Omental fat pad (tissue), 4 donors: ENCODE measurements at places on chromosomes 7 and 10.

DNA sequence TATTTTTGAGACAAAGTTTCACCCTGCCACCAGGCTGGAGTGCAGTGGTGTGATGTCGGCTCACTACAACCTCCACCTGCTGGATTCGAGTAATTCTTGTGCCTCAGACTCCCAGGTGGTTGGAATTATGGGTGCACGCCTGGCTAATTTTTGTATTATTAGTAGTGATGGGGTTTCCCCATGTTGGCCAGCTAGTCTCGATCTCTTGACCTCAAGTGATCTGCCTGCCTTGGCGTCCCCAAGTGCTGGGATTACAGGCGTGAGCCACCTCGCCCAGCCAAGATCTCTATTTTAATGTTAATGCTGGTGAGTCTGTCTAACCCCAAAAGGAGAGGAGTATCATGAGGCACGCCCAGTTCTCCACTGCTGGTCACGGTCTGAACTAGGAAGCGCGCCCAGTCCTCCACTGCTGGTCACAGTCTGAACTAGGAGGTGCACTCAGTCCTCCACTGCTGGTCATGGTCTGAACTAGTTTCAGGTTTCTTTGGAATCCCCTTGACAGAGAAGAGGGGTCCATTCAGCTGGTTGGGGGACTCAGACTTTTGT, 5.6 kb upstream of the LRRC27 start:
- DNase-seq, result no peak

DNA sequence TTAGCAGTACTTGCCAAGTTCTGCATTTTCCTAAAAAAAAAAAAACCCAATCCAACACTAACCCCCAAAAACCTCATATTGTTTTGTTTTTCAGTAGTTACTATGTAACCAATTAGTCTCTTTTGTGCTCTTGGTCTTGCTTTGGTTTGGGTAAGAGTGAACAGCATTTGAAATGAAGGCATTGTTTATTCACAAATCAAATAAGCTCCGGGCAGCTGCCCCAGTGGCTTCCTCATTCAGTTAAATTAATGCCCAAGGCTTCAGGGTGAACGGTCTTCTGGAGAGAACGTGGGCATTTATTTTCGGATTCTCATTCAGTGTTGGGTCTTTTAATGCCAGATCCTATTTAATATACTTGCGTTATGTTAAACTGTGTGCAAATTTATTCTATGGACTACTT, 108.7 kb downstream of the GFRA1 start:
- DNase-seq, result no peak

DNA sequence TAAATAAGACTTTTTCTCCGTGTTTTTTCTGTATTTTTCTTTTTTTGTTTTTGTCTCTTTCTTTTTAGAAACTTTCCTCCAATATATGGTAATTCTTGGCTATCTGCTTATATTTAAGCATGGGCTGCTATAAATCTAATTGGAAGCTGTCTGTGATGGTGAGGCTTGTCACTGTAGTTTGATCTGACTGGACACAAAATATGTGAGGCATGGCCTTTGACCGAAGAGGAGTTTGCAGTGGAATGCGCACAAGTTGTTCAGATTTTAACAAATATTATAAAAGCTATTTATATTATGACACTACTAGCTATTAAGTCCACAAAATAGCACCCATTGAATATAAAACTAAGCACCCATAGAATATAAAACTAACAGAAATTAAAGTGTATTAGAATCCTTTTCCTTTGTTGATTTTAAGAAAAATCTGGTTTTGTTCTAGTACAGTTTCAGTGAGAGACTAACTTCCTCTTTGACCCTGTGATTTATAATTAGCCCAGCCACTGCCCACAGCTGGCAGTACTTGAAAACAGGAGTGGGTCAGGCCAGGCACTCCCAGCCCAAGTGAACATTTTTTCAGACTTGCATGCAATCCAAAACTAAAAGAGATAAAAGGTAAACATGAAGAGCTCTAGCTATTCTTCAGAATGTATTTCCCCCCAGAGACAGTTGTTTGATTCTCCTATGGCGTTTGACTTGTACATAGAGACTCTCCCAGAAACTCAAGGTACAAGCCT, 69.9 kb upstream of the FGL2 start:
- DNase-seq, result no peak

DNA sequence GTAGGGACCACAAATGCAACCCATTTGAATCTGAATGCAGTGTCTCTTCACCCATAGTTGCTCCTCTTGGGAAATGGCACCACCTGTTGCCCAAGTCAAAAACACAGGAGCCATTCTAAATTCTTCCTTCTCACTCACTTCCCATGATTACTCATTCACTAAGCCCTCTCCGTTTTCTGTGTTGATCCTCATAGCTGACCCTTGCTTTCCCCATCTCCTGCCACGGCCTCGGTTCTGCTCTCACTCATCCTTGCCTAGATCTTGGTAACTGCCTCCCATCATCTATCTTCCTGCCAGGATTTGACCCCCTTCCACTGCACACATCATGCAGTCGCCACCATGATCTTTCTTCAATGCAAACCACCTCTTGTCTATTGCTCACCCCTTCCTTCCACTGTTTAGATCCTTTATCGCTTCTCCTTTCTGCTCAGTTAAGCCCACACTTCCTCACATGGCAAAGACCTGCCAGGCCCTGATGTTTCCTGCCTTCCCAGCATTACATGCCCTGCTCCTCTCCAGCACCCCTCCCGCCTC, 19.0 kb upstream of the CPN1 start:
- no peak for DNase-seq

DNA sequence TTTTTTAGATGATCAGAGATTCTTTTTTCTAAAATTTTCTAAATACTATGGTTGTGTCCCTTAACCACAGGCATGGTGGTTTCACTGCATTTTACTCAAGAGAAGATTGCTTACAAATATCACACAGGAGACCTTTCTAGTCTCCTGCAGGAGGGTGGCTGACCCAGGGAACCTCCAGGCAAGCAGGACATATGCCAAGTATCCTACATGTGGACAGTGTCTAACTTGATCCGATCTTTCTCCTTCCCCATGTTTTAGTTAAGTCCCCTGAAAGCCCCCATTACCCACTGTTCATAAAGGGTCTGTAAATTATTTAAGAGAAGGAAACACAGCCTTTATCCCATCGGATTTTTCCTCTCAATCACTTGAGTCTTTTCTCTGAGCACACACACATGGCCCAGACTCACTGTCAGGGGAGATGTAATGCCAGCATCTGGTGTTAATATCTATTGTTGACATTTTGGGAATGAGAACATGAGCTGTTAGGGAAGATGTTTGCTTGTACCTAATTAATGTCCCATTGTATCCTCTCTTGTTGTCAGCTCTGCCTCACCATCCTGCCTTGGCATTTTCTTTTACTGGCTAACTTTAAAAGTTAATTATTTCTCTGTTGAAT, 755.2 kb downstream of the AUTS2 start:
- DNase-seq, result no peak

- no peak for DNase-seq
Observed at GRCh38 chr7:151930695-151931094, 25.6 kb upstream of the GALNTL5 start.

GRCh38 chr10:8378198-8378983, 323.9 kb downstream of the GATA3 start:
- no peak for DNase-seq

GRCh38 chr7:130277763-130278643, 11.3 kb downstream of the CPA2 start:
- DNase-seq, result no peak

GRCh38 chr7:103348452-103348851, 1.0 kb downstream of the PSMC2 start:
- no peak for DNase-seq

- DNase-seq, result no peak
Observed at GRCh38 chr7:117130262-117130661, 177.0 kb downstream of the ST7 start.

- DNase-seq, result no peak
Observed at GRCh38 chr7:42123716-42124115, 113.3 kb downstream of the GLI3 start.

GRCh38 chr10:96497391-96497790, 16.3 kb downstream of the TLL2 start:
- no peak for DNase-seq

DNA sequence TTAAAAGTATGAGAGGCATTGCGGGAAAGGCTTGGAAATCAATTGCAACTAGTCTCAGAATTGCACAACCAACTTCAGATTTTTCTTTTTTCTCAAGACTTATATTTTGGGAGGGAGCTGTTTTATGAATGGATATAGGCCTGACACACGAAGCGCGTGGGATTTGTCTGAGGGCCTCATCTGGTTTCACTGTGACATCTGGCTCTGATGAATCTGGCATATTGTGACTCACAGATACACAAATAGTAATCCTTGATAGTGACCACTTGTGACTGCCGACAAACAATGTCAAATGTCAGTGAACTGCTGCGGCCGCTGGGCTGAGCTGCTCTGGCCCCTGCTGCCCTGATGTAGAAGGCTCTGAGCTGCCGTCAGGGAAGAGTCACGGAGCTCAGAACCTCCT, 655.1 kb downstream of the INHBA start:
- DNase-seq, result no peak

DNA sequence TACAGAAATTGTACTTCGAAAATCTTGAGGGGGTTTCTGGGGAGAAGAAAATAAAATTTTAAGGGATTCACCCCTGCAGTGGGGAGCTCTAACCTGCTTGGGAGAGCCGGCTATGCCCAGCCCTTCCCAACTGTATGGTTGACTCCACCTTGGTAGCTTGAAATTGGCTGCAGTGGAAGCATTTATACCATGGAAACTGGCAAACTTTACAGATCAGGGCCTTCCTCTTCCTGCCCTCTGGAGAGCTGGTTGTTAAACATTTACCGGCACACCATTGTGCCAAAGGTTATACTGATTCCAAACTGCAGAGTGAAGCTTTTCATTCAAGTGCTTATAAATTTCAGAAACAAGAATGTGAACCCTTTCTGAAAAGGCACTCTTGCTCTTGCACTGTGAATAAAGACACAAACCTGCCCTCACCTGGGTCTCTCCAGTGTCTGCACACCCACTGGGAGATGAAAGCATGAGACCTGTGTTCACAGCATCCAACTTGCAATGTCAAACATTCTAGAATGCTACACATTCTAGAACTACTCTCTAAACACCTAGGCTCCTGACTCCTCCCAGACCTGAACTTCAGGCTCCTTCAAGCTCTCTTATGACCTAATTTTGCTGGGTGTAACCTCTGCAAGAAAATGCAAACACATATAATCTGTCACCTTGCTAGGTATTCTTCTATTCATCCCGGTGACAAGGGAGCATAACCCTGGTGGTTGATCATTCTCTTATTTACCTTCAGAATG, 44.7 kb downstream of the ABLIM1 start:
- DNase-seq, result no peak

DNA sequence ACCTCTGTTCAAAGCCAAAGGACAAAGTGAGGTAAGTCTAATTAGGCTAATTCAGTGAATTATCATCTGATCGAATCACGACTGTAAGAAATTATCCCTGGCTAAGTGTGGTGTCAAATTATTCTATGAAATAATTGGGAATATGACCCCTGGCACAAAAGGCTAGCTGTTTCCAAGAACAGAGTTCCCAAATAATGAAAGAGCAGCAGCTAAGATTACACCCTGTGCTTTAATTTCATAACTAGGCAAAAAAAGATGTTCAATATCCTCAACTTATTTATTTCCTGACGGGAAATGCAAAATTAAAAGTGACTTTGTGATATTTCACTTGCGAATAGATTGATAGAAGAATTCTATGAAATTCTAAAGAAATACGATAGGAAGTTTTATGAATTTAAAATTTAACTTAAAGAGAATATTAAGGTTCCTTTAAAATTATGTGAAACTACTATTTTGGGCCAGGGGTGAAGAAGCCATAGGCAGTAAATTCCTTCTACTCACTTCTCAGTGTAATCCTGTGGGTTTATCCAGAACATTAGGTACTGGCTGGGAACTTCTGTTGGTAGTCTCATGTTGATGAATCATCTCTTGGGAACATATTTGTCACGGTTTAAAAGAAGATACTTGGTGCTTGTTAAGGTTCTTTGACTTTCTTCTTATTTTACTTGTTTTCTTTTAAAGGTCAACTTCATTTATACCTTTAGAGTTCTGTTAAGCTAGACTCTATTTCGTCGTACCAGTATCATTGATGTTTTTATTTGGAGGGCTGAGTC, 148.5 kb downstream of the POLR1F start:
- DNase-seq, result no peak

DNA sequence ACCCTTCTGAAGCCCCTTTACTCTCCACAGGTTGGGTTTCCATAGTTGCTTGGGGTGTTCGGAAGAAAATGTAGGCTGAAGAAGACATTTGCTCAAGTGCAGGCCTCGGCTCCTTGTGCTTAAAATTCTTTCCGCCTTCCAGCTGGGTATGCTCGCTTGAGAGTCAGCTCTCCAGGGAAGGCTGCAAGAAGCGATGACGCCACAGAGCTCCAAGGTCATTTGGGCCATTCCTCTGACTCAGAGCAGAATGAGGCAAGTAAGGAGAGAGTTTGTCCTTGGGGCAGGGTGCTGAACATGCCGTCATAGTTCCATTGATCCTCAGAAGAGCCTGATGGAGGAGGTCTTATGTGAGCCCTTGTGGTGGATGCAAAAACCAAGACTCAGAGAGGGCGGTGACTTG, 27.4 kb upstream of the HSPA12A start:
- no peak for DNase-seq

DNA sequence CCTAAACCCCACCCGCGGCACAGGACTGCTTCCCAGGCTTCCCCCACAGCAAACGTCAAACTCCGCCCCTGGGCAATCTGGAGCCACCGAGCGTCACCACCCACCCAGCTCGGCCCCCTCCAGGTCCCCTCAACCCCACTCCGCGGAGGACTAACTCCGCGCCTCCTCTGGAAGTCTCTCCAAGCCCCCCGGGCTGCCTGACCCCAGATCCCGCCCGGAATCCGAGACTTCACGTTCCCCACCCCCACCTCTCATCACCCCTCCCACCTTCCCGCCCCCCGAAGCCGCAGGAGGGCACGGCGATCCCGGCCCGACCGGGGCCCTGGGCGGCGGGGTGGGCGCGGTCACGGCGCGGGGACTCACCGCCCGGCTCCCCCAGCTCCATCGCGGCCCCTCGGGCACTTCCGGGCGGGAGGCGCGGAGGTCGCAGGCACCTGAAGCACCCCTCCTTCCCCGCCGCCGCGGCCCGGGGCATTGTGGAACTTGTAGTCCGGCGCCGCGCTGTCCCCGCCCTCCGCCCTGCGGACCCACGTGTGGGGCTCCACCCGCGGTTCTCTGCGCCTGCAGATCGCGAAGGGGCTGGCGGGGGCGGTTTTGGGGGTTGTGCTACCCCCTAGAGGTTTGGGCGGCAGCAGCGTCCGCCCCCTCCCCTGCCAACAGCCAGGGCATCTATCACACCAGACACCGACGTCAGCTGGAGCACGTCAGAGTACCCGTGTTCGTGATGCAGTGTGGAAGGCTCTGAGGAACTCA, at the start of gene TMUB1:
TSS of gene TMUB1 (minus strand) at position 423 of the 753 bp plus-strand sequence. CDS start 930 bp downstream, outside the sequence.
- DNase-seq, result no peak

DNA sequence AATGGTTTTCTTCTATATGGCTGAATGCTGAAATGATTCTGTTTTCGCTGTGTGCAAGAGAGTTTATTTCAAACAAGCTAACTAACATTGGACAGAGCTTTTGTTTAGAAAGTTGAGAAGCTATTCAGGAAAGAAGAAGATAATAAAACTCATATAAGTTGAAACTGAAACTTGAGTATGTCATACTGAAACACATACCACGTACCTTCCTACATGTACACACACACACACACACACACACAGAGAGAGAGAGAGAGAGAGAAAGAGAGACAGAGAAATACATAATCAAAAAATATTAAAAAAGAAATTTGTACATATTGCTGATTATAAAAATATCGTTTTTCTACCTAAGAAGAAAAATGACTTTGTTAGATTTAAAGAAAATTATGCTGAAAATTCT, 561.9 kb upstream of the KCND2 start:
- no peak for DNase-seq

- DNase-seq, result no peak
Observed at GRCh38 chr7:12941512-12941911, 254.1 kb downstream of the ARL4A start.
